Liver (tissue), 10 donors: ENCODE measurements at places on chromosomes 16 and 17. TPM values are rescaled to one million over a fixed set of nuclear protein-coding genes. Genes with fewer than 3 reads are reported as not detected.

CD7 gene
- 1.5 TPM for total RNA-seq

CCDC154 gene
- 0.42 TPM for total RNA-seq

SMTNL2 gene
- not detected for total RNA-seq

CYBC1 gene
- total RNA-seq, result 25.9 TPM

CHD9NB gene
- total RNA-seq, result 0.42 TPM

ORC6 gene
- 16.8 TPM for total RNA-seq

CHST6 gene
- total RNA-seq, result 0.17 TPM

SLC9A5 gene
- 0.05 TPM for total RNA-seq

SDR42E2 gene
- total RNA-seq, result not detected

CD300A gene
- total RNA-seq, result 9.0 TPM

CLEC18B gene
- 1.3 TPM for total RNA-seq

BCAS3 gene
- total RNA-seq, result 24.6 TPM

KRTAP4-5 gene
- not detected for total RNA-seq

CLEC16A gene
- 23.0 TPM for total RNA-seq

TNFSF12 gene
- 5.7 TPM for total RNA-seq

ACAP1 gene
- 4.9 TPM for total RNA-seq

PTX4 gene
- 0.61 TPM for total RNA-seq

AXIN2 gene
- 3.5 TPM for total RNA-seq

KIF19 gene
- total RNA-seq, result 0.70 TPM

JPH3 gene
- 0.09 TPM for total RNA-seq

TLCD2 gene
- total RNA-seq, result 7.3 TPM

ZNF747 gene
- total RNA-seq, result 10.5 TPM

CDR2L gene
- 1.5 TPM for total RNA-seq

PITPNM3 gene
- total RNA-seq, result 1.9 TPM

ANKRD40 gene
- 15.1 TPM for total RNA-seq

HOXB4 gene
- 0.75 TPM for total RNA-seq

RNU2-1 gene
- not detected for total RNA-seq

NR1D1 gene
- 2.3 TPM for total RNA-seq

SOCS1 gene
- 1.8 TPM for total RNA-seq

TACO1 gene
- 33.2 TPM for total RNA-seq

CBX2 gene
- 0.33 TPM for total RNA-seq

CEP112 gene
- total RNA-seq, result 4.9 TPM

PRKAR1A gene
- total RNA-seq, result 117 TPM

PPP1R1B gene
- total RNA-seq, result 0.14 TPM

STH gene
- total RNA-seq, result not detected

CACNA1H gene
- 4.2 TPM for total RNA-seq

GRB7 gene
- total RNA-seq, result 3.0 TPM

CORO7 gene
- 16.0 TPM for total RNA-seq

ST6GALNAC1 gene
- total RNA-seq, result 2.1 TPM

CCL4L2 gene
- 2.8 TPM for total RNA-seq

SCN4A gene
- total RNA-seq, result 0.70 TPM

MLYCD gene
- 3.7 TPM for total RNA-seq

KREMEN2 gene
- total RNA-seq, result not detected

TP53TG3E gene
- not detected for total RNA-seq

COX4I1 gene
- total RNA-seq, result 195 TPM

KCNH4 gene
- total RNA-seq, result not detected

RRN3 gene
- 28.4 TPM for total RNA-seq

CD300E gene
- total RNA-seq, result 0.75 TPM

ZC3H18 gene
- 10.2 TPM for total RNA-seq

TXNL4B gene
- total RNA-seq, result 11.6 TPM

AOC3 gene
- 6.9 TPM for total RNA-seq
